Activated naive CD8-positive, alpha-beta T cell treated with anti-CD3 and anti-CD28 coated beads, Interleukin-2, amount 10 ng/mL, durations not matched to agents 7 days and 5 days (primary cell): ENCODE measurements at places on chromosomes 12 and 14.

GRCh38 chr12:107319533-107320032, 226.2 kb upstream of the CRY1 start:
- H3K4me1 ChIP-seq, result peaks cover 29% of the 10 kb centered on the region
- peaks cover 20% of the 10 kb centered on the region for H3K27me3 ChIP-seq
- peak overlapping the region; percentile 89 for H3K4me3 ChIP-seq
- peaks cover 2% of the 10 kb centered on the region for H3K36me3 ChIP-seq

DNA sequence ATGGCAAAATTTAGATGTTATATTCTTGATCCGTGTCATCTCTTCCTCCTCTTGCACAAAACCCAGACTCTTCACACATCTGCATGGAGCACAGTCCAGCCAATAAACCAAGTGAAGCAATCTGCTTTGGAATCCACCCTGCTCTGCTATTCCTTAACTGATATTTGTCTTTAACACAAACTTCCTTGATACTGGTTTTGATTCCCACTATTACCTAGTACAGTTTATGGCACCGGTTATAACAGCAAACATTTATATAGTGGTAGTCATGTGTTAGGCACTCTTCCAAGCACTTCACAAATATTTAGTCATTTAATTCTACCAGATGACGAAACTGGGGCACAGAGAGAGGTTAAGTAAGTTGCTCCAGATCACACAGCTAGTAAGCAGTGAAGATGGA, 12.5 kb downstream of the STYK1 start:
- DNase-seq, result no peak
- H3K27ac ChIP-seq, result no peak overlapping the region
- peaks cover 3% of the 10 kb centered on the region for H3K27me3 ChIP-seq
- no peaks in the 10 kb centered on the region for H3K4me1 ChIP-seq

DNA sequence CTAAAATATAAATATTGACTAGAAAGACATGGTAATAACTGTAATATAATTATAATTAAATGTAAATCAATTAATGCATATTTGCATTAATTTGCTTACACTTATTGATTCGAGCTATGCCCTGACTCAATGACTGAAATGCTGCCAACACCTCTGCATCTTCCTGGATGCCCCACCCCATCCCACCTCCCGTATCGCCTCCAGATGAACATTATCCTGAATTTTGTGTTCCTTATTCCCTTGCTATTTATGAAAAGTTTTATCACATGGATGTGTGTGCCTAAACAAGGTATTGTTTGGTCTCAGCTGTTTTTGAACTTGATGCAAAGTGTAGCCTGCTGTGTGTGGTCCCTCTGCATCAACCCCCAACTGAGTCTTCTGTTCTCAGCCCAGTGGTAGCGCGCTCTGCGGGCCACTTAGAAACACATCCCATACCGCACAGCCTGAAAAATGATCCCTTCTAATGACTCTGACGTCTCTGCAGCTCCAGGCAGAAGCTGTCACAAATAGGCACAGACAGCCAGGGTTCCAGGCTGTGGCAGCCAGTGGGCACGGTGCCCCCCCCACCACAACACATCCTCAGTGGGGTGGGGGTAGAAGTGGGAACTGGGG, 96.5 kb downstream of the PRMT8 start:
- H3K4me3 ChIP-seq, result no peak overlapping the region
- no peaks in the 10 kb centered on the region for H3K36me3 ChIP-seq
- DNase-seq, result no peak
- H3K27ac ChIP-seq, result no peak overlapping the region
- peaks cover 1% of the 10 kb centered on the region for H3K4me1 ChIP-seq
- H3K27me3 ChIP-seq, result peaks cover 9% of the 10 kb centered on the region

DNA sequence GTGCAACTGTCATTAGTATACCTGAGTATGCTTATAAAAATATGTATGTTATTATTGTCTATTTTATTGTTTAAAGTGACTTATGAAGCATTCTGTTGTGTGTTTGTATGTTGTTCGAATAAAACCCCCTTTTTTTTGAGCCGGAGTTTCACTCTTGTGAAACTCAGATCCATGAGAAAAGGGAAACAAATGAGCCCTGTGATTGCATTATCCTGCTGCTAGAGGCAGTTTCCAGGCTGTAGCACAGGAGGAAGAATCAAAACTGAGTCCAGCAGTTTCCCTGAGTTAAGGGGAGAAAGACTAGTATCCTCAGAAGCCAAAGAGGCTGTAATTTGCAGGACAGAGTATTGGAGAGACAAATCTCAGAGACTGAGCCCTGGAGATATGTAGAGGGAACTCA, 12.5 kb downstream of the SGPP1 start:
- H3K27me3 ChIP-seq, result no peaks in the 10 kb centered on the region
- no peak overlapping the region for H3K27ac ChIP-seq
- H3K4me3 ChIP-seq, result no peak overlapping the region

DNA sequence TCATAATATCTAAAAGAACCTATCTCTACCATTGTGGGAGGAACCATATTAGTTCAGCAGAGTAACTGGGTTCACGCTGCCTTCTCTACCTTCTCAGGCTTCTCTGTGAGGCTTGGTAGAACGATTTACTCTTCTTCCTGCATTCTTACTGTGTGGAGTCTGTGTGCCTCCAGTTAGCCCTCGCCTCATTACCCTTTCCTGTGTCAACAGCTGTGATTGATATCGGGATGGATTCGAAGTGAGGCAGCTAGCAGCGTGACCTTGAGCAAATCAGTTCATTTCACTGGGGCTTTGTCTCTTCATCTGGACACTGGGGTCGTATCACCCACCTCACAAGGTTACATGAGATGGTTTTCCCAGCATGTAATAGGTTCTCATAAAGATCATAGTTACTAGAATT, 4.6 kb upstream of the VRK1 start:
- no peak for DNase-seq
- H3K4me3 ChIP-seq, result no peak overlapping the region
- H3K36me3 ChIP-seq, result no peaks in the 10 kb centered on the region
- H3K27me3 ChIP-seq, result peaks cover 21% of the 10 kb centered on the region
- no peak overlapping the region for H3K27ac ChIP-seq
